ENCODE measurements at places on chromosomes 6 and 20.
A peak's percentile ranks its signal among the peaks of the same experiment; 100 is the strongest.

- no peak for DNase-seq
Measured at GRCh38 chr6:15905488-15906419, 223.1 kb upstream of the MYLIP start.

GRCh38 chr20:17749978-17750721 lies 50.4 kb downstream of the BANF2 start:
- DNase-seq: peak; percentile 50

DNA sequence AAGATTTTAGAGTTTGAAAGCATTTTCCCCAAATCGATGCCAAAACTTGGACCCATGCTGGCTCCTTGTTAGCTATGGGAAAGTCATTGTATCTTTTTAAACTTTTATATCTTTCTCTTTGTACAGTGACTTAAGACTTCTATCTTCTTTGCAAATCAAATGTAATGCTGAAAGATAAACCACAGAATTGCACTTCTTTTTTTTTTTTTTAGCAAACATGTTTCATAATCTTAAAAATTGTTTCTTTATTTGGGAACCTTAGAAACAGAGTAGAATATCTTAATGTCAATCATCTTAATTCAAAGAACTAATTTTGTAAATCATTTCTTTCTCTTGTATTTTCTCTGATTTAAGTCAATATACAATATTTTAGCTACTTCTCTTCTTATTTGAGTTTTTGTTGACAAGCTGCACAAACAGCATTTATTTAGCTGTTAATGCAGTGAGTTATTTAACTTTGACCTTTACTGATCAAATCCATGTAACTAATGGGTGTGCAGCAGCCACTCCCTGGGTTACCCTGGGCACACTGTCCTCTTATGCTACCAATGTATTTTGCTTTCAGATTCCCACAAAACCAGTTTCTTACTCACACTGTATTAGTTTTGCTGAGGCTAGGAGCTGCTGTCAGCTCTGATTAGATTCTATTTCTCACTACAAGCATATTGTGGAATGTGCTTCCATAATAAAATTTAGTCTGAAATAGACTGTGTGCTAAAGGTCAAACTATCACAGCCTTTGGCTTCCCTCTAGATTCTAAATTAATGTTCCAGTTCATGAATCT lies 279.6 kb downstream of the ADGB start:
- peak; percentile 31 for DNase-seq

GRCh38 chr6:161115468-161115867 lies 123.9 kb downstream of the MAP3K4 start:
- no peak for DNase-seq

GRCh38 chr20:49346682-49347081 lies 68.8 kb upstream of the ZNFX1 start:
- no peak for DNase-seq

GRCh38 chr6:33418690-33419291 lies 884 bp upstream of the CUTA start:
- no peak for DNase-seq

DNA sequence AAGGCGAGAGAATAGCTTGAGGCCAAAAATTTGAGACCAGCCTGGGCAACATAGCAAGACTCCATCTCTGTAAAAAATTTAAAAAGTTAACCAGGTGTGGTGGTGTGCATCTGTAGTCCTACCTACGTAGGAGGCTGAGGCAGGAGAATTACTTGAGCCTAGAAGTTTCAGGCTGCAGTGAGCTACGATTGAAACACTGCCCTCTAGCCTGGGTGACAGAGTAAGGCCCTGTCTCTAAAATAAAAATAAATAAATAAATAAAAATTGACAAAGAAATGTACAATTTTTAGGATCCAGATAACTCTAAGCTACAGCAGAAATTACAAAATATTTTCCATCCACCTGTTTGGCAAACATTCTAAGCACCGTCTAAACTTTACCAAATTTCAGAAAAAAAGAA lies 941.0 kb upstream of the ADGRB3 start:
- DNase-seq: no peak

DNA sequence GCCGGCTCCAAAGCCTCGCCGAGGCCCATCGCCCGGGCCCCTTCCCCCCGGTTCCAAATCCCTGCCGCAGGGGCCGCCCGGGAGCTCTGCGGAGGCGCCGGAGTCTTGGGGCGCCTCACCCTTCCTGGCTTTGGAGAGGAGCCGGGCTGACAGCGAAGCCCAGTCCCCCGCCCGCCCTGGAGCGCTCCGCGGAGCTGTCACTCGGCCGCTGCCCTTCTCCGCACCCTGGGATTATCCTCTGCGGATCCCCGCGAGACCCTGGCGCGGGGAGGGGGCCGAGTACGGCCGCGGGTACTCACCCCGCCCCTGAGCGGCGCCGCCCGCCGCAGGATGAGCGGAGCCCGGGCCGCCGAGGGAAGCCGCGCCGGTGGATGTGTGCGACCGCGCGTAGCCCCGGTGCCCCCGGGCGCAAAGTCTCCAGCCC lies 343 bp downstream of the SNAP91 start:
- no peak for DNase-seq

DNA sequence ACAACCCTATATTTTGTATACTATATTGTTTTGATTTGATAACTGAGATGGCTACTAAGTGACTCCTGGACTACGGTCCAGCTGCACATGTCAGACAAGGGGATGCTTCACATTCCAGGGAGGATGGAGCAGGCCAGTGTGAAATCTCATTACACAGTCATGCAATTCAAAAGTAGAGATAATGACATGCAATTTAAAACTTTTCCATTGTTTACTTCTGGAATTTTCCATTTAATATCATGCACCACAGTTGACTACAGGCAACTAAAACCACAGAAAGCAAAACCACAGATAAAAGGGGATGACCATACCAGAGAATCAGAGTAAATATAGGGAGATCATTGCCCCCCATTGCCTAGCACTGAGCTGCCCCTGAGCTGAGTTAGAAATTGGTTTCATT lies 366.4 kb downstream of the BTBD9 start:
- DNase-seq: no peak
